ENCODE measurements at places on chromosomes 6 and 20.

GRCh38 chr20:36113036-36113435 is 41.5 kb upstream of the EPB41L1 start:
- DNase-seq = no peak

DNA sequence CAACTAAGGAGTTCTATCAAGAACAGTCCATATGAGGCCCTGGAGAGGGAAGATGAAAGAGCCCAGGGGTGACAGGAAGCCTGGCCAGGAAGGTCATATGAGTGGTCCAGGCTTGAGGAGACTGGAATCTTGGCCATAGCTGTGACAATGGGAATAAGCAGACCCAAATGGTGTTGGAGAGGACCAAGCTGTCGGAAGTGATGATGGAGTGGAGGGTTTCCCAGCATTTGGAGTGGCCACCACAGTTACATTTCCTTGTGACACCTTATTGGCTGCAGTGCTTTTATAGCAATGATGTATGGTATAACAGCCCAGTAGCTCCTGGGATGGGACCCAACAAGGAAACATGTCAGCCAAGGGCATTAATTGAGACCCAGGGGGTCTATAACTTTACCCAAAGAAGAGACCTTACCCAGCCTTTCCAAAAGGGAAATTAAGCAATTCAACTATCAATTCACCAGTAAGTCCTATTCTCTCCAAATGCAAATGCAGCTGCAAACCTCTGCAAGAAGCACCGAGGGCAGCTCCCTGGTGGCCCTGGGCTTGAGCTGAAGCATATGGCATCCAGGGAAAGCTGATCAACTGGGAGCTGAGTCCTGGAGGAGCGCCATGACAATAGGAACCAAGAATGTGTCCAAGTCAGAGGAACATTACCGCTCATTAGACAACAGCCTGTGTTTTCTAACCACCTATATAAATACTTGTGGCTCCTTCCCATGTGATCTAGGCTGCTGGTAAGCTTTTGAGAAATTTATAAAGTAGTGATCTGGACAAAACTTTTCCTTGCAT is 219.4 kb downstream of the SOD2 start:
- DNase-seq = no peak

DNA sequence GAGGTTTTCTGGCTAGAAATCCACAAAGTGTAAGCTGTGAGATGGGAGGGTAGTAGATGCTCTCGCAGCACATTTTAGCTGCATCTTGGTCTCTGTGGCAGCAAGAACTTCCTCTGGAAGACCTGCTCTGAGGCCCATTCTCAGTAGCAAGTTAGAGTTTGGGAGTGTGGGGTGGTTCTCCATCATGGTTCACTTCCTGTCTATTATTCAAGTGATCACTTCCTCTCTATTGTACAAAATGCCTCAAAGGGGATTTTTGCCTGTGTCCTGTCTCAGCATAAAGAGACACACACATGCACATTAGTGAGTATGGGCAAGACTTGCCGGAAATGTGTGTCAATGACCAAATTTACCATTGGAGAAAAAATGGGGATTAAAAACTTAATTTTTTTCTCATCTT is 42.5 kb downstream of the LYRM2 start:
- no peak for DNase-seq

- no peak for DNase-seq
Measured at GRCh38 chr20:14711652-14712051, 374.2 kb upstream of the FLRT3 start.

- DNase-seq = no peak
Measured at GRCh38 chr6:39861663-39862062, 69.5 kb downstream of the DAAM2 start.

- no peak for DNase-seq
Measured at GRCh38 chr6:136669299-136669699, 119.1 kb upstream of the MAP7 start.

GRCh38 chr6:147194652-147195411 is 9.4 kb upstream of the STXBP5 start:
- no peak for DNase-seq

DNA sequence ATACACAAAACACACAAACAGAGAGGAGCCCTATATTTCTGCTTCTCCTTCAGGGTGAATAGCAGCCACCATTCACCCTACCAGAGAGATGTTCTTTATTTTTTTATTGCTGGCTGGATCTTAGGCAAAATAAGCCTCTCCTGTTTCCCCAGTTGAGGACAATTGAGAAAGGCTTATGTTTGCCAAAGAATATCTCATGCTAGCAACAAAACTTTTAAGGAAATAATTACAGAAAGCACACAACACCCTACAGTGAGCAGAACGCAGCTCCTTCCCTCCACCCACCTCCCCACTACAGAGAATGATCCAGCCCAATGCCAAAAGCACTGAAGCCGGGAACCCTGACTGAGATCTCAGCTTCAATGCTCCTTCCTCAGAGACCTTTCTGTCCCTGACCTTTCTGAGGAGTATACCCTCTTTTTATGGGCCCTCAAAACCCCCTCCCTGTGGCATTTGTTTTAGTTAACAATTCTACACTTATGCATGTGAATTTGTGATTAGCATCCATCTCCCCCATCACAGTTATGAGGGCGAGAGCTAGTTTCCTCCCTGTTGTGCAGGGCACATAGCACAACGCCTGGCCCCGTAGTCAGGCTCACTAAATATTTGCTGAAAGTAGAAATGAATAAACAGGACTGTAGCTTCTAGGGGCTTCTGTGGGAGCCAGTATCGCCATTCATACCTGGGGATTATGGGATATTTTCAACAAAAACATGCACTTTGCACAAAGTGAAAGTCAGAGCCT is 491.6 kb upstream of the CDH4 start:
- no peak for DNase-seq

DNA sequence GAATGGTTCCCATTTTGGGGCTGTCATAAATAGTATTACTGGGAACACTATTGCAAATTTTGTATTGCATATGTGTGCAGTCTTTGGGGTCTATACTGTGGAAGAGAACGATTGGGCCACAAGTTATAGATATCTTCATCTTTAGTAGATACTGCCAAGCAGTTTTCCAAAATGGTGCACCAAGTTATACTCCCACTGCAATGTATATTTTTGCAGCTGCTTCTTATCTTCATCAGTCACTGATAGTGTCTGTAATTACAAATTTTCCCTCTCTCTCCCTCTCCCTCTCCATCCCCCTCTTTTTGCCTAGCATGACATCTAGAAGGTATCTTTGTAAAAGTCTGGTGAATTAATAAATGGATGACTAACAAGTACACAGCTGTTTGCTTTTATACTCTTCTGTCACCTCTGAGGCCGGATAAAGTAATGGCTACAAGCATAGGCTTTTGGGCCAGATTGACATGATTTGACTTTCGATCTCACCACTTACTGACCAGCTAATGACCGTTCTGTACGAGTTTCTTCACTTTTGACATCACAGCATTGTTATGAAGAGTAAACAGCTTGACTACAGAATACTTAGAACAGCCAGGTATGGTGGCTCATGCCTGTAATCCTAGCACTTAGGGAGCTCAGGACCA is 113.3 kb upstream of the SLC2A12 start:
- DNase-seq = no peak

GRCh38 chr6:22892452-22892851 is 323.1 kb downstream of the HDGFL1 start:
- DNase-seq = no peak
